ENCODE measurements at places on chromosomes 2 and 18. TPM values are rescaled to one million over a fixed set of nuclear protein-coding genes. Genes with fewer than 3 reads are reported as not detected.

CHN1 gene
- 12.8 TPM for total RNA-seq

CDKL4 gene
- 3.4 TPM for total RNA-seq

SLC11A1 gene
- 0.14 TPM for total RNA-seq

CAPG gene
- 121 TPM for total RNA-seq

SUCLG1 gene
- 44.8 TPM for total RNA-seq

NR4A2 gene
- 0.09 TPM for total RNA-seq

DYSF gene
- 0.65 TPM for total RNA-seq

SERPINB11 gene
- total RNA-seq: not detected

CTNNA2 gene
- total RNA-seq: not detected

TUBA3D gene
- not detected for total RNA-seq

ARL4C gene
- total RNA-seq: 17.5 TPM

ZBTB7C gene
- total RNA-seq: under 0.01 TPM

ZC3H6 gene
- 3.4 TPM for total RNA-seq

DNAJC5G gene
- not detected for total RNA-seq

LRP2 gene
- not detected for total RNA-seq

FOXI3 gene
- total RNA-seq: not detected

MAPK4 gene
- total RNA-seq: not detected

GPR155 gene
- 4.8 TPM for total RNA-seq

WNT10A gene
- total RNA-seq: not detected

GALR1 gene
- total RNA-seq: not detected

TRAPPC12 gene
- 52.3 TPM for total RNA-seq

PLB1 gene
- 1.4 TPM for total RNA-seq

CABYR gene
- 3.6 TPM for total RNA-seq

BCL2L11 gene
- total RNA-seq: 3.6 TPM

CYRIA gene
- total RNA-seq: 3.7 TPM

CRYGD gene
- not detected for total RNA-seq

TSGA10 gene
- total RNA-seq: 3.4 TPM

ANKRD30BL gene
- total RNA-seq: not detected

SERPINB7 gene
- total RNA-seq: 1.4 TPM

SCN2A gene
- total RNA-seq: 0.43 TPM

DNAJB2 gene
- 33.0 TPM for total RNA-seq

ALLC gene
- not detected for total RNA-seq

SERTAD2 gene
- 6.5 TPM for total RNA-seq

HES6 gene
- 0.92 TPM for total RNA-seq

MATN3 gene
- total RNA-seq: 1.5 TPM

FAM237A gene
- total RNA-seq: not detected

TRABD2A gene
- 6.4 TPM for total RNA-seq

ALPG gene
- total RNA-seq: not detected

DCDC2C gene
- total RNA-seq: not detected

CFAP221 gene
- not detected for total RNA-seq

C2orf78 gene
- not detected for total RNA-seq

AGFG1 gene
- total RNA-seq: 68.4 TPM

TMEM150A gene
- total RNA-seq: 11.1 TPM

EFR3B gene
- total RNA-seq: 1.4 TPM
